ENCODE measurements at places on chromosomes 6 and 20.

DNA sequence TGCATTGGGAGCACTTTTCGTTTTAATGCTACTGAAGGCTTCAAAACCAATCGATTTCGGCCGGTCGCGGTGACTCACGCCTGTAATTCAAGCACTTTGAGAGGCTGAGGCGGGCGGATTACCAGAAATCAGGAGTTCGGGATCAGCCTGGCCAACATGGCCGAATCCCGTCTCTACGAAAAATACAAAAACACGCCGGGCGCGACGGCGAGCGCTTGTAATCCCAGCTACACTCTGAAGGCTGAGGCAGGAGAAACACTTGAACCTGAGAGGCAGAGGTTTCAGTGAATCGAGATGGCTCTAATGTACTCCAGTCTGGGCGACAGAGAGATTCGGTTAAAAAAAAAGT lies 58.4 kb downstream of the TRIM38 start:
- DNase-seq, result peak; percentile 77

- DNase-seq, result no peak
These were observed 645.8 kb upstream of the ARID1B start for GRCh38 chr6:156131221-156131903.

DNA sequence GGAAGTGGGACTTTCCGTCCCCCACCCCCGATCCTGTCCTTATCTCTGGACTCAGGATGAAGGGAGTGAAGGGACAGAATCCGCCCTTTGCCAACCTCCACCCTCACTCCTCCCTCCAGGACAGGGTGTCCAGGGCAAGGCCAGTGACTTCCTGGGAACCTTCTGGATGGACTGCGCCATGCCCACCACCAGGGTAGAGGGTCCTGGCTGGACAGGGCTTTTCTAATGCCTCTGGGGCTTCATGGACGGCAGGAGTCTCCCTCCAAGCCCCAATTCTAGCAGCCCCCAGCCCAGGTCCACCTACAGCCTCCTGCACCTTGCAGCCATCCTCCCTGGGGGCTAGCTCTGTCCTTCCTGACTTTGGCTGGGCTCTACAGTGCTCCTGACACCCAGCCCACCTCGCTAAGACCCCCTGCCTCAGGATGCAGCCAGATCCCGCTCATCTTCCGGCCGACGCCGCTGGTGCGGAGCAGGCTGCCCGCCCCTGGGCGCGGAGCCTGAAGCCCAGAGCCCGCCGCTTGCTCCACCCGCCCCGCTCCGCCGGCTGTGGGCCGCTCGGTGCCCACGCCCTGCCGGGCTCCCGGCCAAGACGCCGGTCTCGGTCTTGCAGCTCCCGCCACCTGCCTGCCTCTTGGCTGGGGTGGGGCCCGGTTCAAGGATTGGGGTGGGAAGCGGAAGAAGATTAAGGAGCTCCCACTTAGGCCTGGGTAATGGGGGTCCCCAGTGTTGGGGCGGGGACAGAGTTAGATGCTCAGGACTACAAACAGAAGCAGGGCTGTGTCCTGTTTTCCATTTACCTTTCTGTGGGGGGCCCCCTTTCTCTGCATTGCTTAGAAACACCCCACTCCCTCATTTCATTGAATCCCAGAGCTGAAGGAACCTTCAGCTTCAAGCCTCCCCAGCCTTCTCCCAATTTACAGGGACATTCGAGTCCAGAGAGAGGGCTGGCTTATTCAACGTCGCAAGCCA lies 72.8 kb downstream of the MDGA1 start:
- no peak for DNase-seq

GRCh38 chr20:21229163-21229562 lies 74.0 kb upstream of the XRN2 start:
- DNase-seq, result no peak

DNA sequence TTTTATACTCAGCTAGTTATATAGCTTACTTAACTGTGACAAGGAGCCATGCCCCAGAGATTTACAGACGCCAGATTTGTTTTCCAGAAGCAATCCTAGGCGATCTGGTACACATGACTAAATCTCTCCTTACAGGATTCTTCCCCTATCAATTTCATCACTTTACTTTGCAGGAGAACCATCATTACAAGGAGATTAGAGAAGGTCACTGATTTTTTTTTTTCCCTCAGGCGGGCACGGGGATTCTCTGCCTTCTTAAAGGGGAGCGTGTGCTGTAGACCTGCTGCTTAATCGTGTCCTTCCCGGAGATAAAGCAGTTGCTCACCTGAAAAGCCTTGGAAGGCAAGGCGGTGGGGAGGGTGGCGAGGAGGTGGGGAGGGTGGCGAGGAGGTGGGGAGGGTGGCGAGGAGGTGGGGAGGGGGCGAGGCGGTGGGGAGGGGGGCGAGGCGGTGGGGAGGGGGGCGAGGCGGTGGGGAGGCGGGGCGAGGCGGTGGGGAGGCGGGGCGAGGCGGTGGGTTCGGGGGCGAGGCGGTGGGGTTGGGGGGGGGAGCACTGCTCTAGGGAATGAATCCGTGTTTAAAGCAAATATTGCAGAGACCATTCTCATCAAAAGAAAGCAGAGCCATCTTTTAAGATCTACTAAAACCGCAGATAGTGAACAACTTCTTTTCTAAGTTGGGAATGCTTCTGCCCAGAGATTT lies 14.3 kb upstream of the MRAP2 start:
- DNase-seq, result no peak

- DNase-seq, result no peak
These were observed 1.9 kb downstream of the SDC4 start for GRCh38 chr20:45346291-45346718.

DNA sequence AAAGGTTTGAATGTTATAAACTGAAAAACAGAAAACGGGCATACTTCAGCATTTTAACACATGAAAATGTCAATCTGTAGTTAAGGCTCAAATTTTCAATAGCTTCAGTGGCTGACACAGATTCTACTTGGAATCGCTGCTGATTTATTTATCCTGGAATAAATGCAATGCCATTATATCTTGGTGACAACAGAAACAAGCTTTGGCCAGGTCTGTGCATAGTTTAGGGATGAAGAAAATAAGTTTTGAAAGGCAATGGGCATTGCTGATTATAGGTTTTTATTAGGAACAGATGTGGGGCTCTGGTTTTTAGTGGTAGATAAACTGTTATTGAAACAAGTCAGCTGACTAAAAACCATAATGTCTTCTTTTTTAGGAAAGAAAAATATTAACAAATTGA lies 96.8 kb upstream of the SOX4 start:
- no peak for DNase-seq

DNA sequence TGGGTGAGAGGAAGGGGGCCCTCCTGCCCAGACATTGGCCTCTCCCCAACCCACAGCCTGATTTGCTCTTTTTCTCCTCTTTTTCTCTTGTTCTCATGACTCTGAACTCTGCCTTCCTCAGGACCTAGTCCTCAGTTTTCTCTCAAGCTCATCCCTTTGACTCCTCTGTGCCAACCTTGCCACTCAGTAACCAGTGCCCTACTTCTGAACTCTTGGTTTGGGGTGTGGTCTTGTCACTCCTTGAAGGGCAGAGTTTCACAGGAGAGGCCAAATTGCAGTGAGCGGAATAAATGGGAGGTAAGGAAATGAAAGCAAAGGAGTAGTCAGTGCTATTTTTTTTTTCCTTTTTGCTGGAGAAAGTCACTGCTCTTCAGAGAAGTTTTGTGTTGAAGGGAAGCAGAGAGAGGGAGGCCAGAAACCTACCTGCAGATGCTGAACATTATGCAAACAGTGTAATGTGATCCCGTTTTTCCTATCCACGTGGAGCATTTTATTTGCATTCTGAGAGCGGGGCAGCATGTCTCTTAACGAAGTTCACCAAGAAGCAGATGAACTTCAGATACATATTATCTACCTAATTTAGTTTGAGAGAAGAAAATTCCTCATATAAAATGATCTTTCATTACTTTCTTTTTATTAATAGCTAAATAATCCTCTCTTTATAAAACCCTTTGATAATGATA lies 26.9 kb downstream of the CFAP61 start:
- no peak for DNase-seq

DNA sequence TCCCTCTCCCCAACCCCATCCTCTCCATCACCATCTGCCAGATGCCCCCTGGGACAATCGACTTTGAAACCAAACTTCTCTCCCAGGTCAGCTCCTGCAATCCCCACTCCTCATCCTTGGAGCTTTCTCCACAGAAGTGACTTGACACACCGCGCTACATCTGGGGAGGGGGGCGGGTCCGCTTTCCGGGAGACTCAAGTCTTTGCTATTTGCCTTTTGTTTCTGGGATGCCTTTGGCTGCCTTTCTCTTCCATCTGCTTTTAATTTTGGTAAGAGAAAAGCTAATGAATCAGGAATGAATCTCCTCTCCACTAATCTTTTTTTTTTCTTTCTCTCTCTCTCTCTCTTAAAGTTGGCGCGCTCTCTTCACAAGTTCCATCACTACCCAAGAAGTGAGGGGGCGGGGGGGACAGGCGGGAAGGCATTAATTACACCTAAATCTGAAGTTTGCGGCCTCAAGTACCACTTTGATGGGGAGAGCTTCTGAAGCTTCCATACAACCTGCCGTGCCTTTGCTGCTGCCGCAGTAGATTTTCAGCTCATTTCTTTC lies 664 bp upstream of the TPBG start:
- peak; percentile 70 for DNase-seq

- no peak for DNase-seq
These were observed 11.1 kb downstream of the UBE2V1 start for GRCh38 chr20:50101887-50102286.

All from fibroblast of pulmonary artery (primary cell).